Omental fat pad (tissue), 4 donors: ENCODE measurements at places on chromosomes 4 and X. TPM values are rescaled to one million over a fixed set of nuclear protein-coding genes. Genes with fewer than 3 reads are reported as not detected.

- no peak for DNase-seq
Observed at GRCh38 chrX:132017431-132018185, 5.5 kb upstream of the STK26 start.

GRCh38 chr4:117466388-117466787 lies 381.0 kb upstream of the TRAM1L1 start:
- DNase-seq = no peak

DNA sequence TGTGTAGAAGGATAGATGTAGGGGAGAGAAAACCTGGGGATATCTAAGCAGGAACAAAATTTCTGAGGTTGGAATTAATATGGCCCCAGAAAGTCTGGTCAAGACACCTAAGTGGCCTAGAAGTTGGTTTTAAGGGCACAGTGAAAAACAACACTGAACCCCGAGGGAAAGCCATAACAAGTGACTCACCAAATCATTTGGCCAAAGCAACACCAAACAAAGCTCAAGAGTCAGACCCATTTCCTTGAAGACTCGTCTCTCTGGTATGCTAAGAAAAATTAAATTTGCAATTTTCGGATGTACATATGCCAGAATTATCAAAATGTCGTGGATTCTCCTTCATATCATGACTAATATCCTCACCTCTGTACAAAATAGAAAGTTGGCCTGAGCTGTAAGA lies 162.9 kb downstream of the SMIM20 start:
- no peak for DNase-seq

GRCh38 chr4:87542734-87543312 lies 13.6 kb upstream of the SPARCL1 start:
- DNase-seq = no peak

GRCh38 chrX:47561659-47562151 lies 700 bp downstream of the ARAF start:
- DNase-seq = no peak

FAM156A gene
- 43.8 TPM for total RNA-seq

RBMX2 gene
- total RNA-seq = 18.9 TPM

- no peak for DNase-seq
Observed at GRCh38 chr4:30989508-30989907, 269.3 kb downstream of the PCDH7 start.

DNA sequence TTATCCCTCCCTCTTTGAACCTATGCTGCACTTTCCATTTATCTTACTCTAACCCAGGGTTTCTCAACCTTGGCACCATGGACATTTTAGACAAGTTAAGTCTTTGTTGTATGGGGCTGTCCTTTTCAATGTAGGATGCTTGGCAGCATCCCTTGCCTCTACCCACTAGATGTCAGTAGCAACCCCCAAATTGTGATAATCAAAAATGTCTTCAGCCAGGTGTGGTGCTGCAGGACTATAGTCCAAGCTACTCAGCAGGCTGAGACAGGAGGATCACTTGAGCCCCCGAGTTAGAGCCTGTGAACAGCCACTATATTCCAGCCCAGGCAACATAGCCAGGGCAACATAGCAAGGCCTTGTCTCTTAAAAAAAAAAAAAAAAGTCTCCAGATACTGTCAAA lies 7.0 kb downstream of the LRCH2 start:
- DNase-seq = no peak

- DNase-seq = no peak
Observed at GRCh38 chr4:142383800-142384470, 462.2 kb downstream of the INPP4B start.

DNA sequence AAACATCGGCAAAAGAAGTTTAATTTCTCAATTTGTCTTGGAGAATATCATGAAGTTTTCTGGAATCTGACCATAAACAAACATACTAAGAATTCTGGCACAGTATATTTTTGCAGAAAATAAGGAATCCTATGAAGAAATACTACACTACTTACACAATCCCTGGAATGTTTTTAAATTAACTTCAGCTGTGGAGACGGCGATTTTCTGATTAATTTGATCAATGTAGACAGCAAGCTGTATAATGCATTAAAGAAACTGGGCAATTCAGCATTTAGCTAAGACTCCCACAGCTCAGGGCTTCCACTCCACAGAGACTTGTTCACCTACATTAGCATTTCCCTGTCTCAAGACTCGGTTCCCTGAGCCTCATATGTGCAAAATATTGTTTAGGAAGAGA lies 12.2 kb downstream of the EGFL6 start:
- DNase-seq = no peak

GAGE1 gene
- not detected for total RNA-seq

CXorf65 gene
- total RNA-seq = not detected

- no peak for DNase-seq
Observed at GRCh38 chrX:153312041-153312440, 9.5 kb downstream of the PNMA6F start.

- no peak for DNase-seq
Observed at GRCh38 chr4:101701551-101701950, 89.0 kb upstream of the BANK1 start.

DNA sequence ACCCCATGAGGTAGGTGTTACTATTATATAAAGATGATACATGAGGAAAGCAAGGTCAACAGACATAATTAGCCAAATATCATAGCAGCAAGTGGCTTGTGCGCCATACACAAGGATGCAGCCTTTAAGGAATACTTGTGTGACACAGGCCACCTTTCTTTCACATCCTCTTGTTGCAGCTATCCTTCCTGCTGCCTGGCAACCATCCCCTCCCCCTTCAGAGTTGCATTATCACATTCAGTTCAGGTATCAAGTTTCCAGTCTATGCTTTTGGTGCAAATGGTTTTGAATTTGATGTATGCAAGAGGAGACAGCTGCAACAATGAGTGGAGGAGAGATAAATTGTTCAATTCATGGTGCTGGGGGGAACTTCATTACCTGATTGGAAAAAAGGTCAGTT lies 6.4 kb downstream of the ZCCHC18 start:
- DNase-seq = no peak

DNA sequence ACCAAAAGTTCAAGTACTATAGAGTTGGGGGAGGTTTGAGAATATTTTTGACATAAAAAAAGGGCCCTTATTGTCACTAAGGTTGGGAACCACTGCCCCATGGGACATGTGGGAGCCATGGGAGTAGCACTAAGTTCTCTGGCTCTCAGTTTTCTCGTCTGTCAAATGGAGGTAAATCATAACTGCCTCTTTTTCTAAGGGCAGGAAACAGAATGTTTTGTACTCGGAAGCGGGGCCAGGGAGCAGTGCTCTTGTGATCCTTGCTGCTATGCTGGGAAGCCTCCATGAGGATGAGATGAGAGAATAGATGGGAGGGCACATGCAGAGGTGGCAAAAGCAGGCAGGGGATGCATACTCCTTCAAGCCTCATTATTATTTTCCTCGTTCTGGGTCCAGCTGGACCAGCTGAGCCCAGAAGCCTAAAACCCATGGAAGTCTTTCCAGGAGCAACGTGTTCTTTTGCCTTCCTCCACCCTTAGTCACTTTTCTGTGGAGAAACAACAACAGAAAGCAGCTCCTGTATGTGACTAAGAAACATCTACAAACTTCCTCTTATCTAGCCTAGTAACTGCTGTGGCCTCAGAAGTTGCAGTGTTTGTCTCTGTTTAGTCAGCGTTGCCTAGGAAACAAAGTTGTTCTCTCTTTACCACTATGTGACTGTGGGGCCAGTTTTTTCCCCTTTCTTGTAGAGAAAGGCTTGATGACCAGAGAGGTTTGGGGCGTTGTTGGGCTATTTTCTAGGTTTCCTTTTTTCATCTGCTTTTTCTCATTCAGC lies 64.8 kb downstream of the TSC22D3 start:
- no peak for DNase-seq

GJB1 gene
- total RNA-seq = not detected

DNA sequence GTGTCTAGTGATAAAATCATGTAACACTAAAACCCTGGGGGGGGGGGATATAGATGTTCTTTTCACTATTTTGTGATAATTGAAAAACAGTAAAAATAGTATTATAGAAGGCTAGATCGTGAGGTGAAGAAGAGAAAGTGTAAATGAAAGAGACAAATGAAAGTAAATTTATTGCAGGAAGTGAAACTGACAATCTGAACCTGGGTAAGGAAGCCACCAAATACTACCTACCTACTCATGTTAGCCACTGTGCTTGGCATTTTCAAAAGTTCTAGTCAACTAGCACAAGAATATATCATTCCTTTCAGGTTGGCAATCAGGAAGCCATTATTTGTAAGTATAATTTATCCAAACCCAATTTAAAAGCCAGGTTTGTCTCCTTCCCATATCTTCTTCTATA lies 1366.1 kb downstream of the FAM133A start:
- no peak for DNase-seq

DNA sequence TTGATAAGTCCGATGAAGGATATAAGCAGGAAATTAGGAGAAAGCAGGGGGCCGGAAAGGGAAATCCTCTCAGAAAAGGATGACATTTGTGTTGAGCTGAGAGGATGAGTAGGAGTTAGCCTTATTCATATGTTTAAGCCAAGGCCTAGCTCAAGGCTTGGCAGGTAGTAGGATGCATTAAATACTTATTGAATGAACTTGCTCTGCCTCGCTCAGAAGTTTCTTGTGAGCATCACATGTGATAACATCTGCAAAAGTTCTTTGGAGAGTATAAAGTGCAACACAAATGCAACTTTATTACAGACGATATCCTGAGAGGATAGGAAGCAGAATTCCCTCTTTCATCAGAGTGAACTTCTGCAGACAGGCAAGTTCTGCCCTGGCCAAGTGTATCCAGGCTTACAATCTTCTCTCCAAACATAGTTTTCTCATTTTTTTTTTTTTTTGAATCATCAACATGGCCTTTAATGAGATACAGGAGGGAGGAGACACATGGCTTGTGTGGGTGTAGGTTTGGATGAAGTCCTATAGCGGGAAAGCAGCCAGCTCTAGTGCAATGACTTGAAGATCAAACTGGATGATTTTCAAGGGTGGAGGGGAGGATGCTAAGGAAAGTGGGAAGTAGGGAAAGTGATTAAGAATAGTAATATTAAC lies 48.1 kb downstream of the LUZP4 start:
- no peak for DNase-seq

EVC gene
- total RNA-seq = 21.4 TPM

GRCh38 chr4:125313497-125313896 lies 1.3 kb upstream of the FAT4 start:
- DNase-seq = no peak

GRCh38 chr4:80112236-80112635 lies 39.2 kb upstream of the ANTXR2 start:
- no peak for DNase-seq

DNA sequence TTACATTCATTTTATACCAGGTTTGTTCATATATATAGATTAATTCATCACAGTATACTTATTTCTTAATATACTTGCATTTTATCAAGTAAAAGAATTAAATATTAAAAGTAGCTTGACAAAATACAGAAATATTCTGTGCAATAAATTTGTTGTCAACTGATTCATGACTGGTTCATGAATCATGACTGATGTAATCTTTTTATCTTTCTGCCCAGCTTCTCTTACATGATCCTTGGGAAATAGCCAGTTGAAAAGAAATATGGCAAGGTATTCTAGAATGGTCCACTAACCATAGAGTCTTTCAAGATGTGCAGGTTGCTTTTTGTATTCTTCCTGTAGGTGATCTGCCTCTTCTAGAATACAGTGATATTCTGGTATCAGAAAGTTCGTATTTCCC lies 4.2 kb upstream of the CCNA2 start:
- no peak for DNase-seq

DNA sequence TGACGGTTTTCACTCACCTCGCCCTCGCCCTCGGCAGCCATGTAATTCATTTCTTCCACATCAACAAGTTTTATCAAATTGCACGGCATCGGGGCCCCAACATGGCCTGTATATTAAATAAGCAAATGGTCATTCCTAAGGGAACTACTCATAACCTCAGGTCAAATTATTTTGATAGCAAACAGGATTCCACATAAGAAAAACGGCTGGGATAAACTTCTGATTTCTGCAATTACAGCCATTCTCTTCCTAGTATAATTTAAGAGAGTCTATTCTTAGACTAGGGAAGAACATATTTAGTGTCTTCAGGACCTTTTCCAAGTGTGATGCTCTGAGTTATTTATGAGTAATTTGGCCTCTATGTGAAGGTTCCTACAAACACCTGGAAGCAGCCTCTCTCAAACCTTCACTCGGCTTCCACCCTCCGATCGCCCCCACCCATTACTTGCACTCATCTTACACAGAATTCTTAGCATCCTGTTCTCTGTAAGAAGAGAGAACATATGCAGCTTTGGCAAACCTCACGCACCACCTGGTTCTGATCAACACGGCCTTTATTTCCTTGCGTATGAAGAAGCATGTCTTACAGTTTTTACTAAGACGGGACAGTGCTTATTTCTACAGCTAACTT lies 29.4 kb upstream of the CENPU start:
- no peak for DNase-seq

DNA sequence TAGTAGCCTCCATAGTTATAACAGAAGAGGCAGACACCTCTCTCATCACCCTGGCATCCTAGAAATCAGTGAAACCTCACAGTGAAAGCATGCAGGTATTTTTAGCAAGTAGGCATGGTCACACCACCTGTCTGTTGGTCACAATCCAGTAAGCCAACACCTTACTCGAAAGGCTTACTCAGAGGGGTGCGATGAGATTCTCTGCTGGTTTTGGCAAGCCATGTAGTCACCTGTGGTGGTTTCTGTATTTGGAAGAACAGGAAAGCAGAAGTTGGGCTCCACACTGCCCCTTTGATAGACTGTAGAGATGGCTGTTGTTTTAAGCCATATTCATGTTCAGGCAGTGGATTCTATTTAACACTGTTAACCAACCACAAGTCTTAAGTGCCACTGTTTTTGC lies 134.7 kb downstream of the DCLK2 start:
- no peak for DNase-seq

DNA sequence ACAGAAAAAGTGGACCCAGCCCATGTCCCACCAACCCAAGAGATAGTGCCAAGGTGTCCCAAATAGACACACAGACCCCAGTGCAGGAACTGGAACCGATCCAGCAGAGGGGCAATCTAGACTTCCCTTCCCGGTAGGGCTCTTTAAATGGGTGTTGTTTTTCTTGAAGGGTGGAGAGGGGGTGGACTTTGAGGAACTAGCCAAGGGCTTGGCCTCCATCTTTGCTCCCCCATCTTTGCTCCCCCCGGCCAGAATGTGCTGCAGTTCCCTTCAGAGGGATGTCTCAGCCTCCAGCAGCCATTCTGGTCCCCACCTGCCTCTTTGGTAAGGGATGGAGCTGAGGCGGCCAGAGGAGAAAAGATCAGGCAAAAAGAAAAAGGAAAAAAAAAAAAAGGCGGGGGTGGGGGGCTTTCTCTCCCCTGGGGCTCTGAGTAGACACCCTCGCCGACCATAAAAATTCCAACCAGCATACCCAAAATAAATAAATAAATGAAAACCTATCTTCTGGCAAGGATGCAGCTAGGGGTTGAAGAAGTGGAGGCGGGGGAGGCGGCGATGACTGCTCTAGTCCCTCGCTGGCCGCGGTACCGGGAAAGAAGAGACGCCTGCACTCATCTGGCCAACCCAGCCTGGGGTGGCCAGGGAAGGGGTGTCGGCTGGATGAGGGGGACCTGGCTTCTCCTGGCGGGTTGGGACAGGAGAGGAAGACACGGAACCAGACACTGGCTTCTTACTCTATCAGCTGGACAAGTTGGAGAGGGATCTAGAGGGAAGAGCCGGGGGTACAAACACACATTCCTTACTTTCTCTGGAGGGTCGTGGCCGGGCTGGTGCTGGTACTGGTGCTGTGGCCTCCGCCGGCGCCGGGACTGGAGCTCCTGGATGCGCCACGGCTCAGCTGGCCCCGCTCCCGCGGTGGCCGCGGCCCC lies 38.5 kb upstream of the IQSEC2 start:
- DNase-seq = peak; percentile 27

GRCh38 chr4:176277162-176277904 lies 8.3 kb upstream of the ASB5 start:
- no peak for DNase-seq

- DNase-seq = no peak
Observed at GRCh38 chr4:41718907-41719306, 29.6 kb downstream of the PHOX2B start.
